NCI-H2107 (cell line): ENCODE measurements at places on chromosomes 7 and 10.
A peak's percentile ranks its signal among the peaks of the same experiment; 100 is the strongest.

GRCh38 chr10:119724593-119725516 is 995 bp upstream of the INPP5F start:
- DNase-seq, result no peak

GRCh38 chr10:24930427-24930826 is 22.0 kb downstream of the PRTFDC1 start:
- no peak for DNase-seq

- no peak for DNase-seq
These were observed 57.3 kb upstream of the DPYSL4 start for GRCh38 chr10:132129431-132129830.

DNA sequence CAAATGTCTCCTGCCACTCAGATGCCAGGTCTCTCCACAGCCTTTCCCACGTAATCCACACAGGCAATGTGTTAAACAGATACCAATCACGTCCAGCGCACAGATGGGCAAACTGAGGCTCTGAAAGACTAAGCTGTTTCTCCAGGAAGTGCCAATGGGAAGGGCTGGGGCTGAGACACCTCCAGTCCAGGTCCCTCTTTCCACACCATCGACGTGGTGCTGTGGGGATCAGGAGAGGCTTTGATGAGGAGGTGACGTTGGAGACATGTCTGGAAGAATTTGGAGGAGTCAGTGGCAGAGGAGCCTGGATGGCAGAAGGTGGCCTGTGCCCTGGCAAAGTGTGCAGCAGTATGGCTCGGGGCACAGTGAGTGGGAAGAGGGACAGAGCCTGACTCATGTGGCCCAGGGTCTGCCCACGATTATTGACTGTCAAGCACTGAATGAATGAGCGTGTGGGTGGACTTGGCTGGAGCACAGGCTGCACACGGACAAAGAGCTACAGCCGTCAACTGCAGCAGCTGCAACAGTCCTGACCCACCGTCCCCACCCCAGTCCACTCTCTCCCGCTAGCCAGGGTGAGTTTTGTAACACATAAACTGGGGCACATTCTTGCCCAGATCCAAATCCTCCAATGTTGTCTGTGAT is 40.8 kb upstream of the HSPA12A start:
- no peak for DNase-seq

DNA sequence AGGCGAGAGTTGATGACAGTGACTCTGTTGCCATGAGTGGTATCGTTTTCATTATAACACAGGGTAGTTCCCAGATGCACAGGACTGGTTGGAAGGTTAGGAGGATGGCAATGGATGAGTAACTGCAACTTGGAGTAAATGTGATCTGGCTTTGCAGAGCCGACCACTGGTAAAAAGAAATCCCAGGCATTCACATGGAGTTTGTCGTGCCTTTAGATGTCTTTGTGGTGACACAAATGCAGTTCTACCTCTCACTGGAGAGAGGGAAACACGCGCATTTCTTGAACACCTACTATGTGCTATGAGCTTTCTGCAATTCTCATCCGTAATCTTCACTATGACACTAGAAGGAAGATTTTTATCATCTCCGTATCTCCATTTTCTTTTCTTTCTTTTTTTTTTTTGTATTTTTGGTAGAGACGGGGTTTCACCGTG is 1.7 kb upstream of the MNX1 start:
- DNase-seq, result no peak

- no peak for DNase-seq
These were observed 736.2 kb downstream of the PARD3 start for GRCh38 chr10:34078745-34079470.

GRCh38 chr7:105876964-105877601 is 684 bp upstream of the ATXN7L1 start:
- no peak for DNase-seq

DNA sequence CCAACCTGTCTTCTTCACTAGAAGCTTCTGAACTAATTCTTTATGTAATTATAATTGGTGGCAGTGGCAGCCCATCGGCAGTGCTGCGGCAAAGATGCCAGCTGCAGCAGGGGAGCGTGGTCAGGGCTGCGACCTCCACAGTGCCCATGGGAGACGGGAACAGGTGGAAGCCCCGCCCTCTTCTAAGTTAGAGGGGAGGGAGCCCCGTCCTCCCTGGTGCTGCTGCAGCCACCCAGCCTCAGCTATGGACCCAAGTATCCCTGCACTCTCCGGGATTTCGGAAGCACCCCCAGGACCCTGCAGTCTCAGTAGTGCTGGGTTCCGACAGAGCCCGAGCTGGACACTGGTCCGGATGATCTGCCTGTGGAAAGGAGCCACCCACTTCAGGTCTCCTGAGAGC is 117.0 kb upstream of the MBL2 start:
- DNase-seq, result no peak

DNA sequence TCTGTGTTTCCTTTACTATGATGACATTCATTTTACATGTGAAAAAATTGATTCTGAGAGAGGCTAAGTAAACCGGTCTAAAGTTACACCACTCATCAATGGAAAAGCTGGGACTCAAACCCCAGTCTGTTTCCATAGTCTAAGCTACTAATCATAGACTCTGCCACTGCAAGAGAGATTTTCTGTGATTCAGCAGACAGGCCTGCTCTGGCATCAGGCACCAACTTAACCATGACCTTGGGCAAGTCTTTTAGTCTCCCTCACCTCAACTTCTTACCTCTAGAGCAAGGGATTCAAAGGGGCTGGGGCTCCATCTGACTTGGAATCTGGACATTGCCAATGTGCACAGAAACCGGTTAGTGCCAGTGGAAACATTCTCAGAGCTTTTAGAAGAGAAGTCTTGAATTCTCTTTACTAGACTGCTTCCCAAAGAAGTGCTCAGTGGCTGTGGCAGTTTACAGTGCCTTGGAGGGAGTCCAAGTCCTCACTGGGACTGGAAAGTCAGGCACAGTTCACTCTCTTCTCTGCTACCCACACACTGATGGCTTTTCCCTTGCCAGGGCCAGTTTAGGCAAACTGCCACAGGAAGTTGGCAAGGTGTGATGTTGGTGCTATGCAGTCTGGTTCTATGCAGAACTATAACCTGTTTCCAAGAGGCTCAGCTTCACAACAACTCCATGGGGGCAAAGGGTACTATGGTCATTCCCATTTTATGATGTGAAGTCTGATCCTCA is 4.5 kb upstream of the BLNK start:
- no peak for DNase-seq

DNA sequence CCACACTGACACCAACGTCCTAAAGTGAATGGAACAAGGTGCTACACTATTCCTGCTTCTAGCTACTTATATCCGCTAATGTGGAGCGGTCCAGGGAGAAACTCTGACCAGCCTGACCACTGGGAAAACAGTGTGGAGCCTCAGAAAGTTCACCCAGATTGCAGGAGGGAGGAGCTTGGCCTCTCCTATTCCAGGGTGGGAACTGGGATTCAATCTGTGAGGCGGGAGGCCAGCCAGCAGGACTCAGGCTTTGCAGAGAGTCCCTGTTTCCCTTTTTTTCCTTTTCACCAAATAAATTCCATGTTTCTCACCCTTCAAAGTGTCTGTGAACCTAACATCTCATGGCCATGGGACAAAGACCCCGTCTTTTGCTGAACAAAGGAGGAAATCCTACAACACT is 86.4 kb upstream of the SEMA3C start:
- DNase-seq, result no peak

GRCh38 chr7:93958651-93959050 is 37.1 kb downstream of the GNG11 start:
- no peak for DNase-seq

DNA sequence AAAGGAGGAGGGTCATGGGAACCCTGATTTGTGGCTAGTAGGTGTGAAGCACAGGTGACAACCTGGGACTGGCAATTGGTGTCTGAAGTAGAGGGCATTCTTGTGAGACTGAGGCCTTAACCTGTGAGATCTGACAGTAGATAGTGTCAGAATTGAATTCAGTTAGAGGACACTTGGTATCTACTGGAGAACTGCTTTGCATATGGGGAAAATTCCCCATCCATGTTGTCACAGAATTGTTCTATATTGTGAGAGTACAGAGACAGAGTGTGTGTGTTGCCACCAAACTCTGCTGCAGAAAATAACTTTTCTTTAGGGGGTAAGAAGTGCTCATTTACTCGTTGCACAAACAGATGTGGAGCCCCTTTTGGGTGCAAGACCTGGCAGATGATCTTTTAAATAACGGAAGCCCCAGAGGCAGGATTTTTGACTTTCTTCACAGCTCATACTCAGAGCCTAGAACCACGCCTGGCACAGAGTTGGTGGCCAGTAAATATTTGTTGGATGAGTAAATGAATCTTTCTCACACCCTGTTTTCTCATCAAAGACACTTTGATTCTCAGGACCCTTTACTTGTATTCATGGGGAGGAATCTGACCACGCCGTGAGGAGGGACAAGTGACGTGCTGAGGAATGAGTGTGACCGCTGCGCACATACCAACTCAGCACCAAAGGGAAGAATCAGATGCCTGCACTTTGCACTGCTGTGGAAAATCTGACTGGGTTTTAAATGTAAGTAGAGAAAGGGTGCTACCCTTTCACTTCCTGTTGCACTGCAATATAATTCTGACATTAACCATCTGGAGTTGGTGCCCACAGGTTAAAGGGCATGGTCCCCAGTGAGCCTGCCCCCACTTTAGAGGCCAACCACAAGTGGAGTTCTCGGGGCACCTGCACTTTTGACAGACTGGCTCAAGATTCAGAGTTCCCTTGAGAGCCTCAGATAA is 39.2 kb upstream of the SDHAF3 start:
- DNase-seq, result no peak

GRCh38 chr10:103548006-103548405 is 54.5 kb downstream of the NEURL1 start:
- DNase-seq, result no peak

DNA sequence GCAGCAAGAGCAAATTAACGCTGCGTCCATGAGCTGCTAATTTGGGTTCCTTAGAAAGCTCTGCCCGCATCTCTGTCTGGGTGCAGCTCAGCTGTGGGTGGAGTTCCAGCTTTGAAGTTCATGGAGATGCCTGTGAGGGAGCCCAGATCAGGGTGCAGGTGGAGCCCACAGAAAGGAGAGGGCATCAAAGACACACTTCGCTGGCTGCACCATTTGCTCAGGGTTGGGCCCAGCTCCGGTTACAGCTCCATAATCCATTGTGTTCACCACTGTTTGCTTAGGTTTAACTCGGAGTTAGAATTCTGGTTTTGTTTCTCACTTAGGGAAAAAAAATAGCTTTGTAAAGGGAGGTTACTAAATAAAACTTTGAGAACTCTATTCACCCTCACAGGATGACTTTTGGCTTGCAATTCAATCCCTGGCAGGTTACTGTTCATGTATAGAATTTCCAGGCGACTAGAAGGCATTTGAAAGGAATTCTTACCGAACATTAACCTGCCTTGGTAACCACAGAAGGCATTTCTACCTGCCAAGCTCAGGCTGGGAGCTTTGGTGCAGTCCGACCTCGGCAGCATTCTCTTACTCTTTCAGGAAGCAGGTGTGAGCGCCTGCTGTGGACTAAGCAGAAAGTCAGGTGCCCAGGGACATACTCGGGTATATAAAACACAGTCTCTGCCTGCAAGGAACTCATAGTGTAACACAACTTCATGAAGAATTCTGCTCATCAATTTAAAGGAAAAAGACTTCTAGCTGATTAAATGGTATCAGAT is 179.5 kb upstream of the RNF32 start:
- DNase-seq, result peak; percentile 20

- no peak for DNase-seq
These were observed 22.4 kb upstream of the SEMA3C start for GRCh38 chr7:80941208-80941758.

GRCh38 chr10:22803261-22803885 is 89.0 kb upstream of the PIP4K2A start:
- DNase-seq, result no peak

- DNase-seq, result no peak
These were observed 25.1 kb upstream of the DNAJB12 start for GRCh38 chr10:72379776-72380175.

DNA sequence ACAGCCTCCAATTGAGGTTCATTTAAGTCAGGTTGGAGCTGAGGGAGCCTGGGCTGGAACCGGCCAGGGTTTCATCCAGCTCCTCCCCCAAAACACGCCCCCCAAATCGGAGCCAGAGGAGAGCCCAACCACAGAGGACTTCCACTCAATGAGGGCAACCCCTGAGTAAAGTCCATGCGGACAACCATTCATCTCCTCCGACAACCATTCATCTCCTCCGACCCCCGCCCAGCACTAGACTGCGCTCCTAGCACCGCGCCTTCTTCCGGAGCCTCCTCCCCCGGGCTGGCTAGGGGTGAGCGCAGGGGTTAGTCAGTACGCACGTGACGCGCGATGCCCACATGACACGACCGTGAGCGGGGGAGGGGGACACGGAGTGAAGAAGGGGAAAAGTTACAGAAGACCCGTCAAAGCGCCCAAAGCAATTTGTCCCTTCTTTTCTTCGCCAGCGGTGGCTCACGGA is 1.4 kb downstream of the MAGI2 start:
- peak; percentile 3 for DNase-seq

DNA sequence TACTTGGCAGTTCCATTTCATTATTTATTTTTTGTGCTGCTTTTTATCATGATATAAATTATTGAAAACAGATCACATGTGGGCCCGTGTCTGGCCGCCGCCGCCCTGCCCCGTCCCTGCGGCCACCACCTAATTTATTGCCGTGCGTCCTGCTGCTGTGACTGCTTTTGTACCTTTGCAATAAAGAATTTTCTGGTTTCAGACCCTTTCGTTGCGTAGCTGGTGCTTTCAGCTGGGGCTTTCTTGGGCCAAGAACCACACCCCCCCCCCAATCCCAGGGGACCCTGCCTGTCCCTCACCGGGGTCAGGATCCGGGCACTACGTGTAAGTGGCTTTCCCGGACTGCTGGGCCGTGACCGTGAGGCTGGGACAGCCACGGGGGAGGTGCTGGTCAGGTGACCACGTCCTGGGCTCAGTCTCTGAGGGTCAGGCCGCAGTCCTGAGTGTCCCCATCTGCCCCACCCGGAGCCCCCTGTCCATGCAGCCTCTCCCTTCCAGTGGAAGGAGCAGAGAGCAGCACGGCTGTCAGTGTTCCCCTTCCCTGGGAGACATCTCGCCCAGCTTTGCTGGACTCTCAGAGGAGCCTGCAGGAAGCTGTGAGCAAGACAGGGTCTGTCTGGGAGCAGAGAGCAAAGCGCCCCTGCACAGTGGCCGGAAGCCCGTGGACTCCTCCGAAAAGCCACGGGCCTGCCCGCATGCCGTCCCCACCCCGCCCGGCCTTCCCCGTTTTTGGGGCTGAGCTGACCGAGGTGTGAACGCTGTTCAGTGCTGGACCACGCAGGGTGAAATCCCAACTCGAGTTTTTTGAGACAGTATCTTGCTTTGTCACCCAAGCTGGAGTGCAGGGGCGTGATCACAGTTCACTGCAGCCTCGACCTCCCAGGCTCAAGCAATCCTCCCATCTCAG is 12.6 kb downstream of the MAFK start:
- no peak for DNase-seq

DNA sequence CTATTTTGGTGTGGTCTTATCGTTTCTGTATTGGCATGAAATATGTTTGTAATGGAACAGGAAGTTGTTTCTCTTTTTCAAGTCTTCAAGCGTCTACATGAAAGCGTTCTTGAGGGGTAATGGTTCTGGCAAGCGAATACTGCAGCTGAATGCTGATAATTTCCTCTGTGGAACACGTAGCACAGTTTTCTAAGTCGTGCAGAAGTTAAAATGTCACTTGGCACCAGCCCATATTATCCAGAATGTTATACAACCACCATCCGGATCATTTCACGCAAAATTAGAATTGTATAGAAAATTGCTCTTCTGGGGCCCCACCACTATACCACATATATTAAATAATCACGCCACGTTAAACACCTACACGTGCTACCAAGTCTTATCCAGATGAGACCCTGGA is 354.3 kb downstream of the CALN1 start:
- no peak for DNase-seq

GRCh38 chr10:132154440-132154839 is 32.3 kb upstream of the DPYSL4 start:
- DNase-seq, result no peak

- DNase-seq, result no peak
These were observed 40.7 kb downstream of the MRPL32 start for GRCh38 chr7:42972699-42973500.
